Heart left ventricle (tissue), 16 donors: ENCODE measurements at places on chromosomes 6 and 20. TPM values are rescaled to one million over a fixed set of nuclear protein-coding genes. Genes with fewer than 3 reads are reported as not detected.

Gene COL9A1
- polyA plus RNA-seq = 0.18 TPM

Gene C20orf141
- polyA plus RNA-seq = not detected

Gene PSMB1
- 287 TPM for polyA plus RNA-seq

Gene SMLR1
- polyA plus RNA-seq = not detected

Gene ZNF165
- polyA plus RNA-seq = 0.78 TPM

Gene VGLL2
- polyA plus RNA-seq = not detected

Gene SCGN
- 1.6 TPM for polyA plus RNA-seq

Gene THEMIS
- 0.01 TPM for polyA plus RNA-seq

GRCh38 chr6:30091577-30092381 is 16.2 kb upstream of the RNF39 start:
- DNase-seq = no peak

- no peak for DNase-seq
These were observed 14.2 kb upstream of the SLC22A7 start for GRCh38 chr6:43283905-43284304.

- DNase-seq = no peak
These were observed 100.0 kb downstream of the RPP40 start for GRCh38 chr6:4903751-4904370.

- DNase-seq = no peak
These were observed 99.3 kb downstream of the PHF3 start for GRCh38 chr6:63734923-63735322.

DNA sequence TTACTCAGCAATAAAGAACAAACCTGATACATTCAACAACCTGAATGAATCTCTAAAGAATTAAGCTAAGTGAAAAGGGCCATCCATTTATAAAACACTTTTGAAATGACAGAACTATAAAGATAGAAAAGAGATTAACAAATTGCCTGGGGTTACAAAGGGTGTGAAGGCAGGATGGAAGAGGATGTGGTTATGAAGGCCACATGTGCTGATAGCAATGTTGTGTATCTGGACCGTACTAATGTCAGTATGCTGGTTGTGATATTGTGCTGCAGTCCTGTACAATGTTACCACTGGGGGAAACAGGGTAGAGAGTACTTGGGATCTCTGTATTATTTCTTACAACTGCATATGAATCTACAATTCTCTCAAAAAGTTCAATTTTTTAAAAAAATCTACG is 36.4 kb downstream of the ELOVL5 start:
- no peak for DNase-seq

- no peak for DNase-seq
These were observed 169.0 kb downstream of the FOXC1 start for GRCh38 chr6:1778686-1779235.

DNA sequence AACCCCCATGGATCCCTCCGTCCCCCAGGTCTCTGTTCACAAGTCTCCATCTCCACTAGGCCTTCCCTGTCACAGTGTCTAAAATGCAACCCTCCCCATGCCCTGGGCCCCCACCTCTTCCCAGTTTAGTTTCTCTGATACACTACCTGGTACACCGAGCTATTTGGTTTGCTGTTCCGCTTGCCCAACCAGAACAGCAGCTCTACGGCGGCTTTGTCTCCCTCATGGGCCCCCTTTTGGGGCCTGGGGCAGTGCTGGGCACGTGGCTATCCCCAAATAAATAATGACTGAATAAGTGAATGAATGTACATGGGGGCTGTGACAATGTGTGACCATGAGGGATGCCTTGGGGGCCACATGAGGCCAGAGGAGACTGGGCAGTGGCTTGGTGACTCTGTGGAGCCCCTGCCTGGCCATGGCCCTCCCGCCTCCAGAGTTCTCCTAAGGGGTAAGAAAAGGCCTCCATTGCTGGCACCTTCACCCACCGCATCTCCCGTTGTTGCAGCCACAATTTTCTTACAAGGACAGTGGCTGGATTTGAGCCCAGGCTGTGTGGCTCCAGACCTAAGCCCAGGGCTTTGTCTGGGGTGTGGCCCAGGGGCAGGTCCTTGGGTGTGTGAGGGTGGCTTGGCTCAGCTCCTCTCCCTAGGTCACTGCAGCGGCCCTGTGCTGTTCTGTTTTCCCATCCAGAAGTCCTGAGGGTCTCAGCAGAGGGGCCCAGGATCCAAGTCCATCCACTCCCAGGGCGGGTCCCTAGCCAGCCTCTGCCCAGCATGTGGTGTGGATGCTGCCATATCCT is 408.5 kb upstream of the SULF2 start:
- DNase-seq = no peak

DNA sequence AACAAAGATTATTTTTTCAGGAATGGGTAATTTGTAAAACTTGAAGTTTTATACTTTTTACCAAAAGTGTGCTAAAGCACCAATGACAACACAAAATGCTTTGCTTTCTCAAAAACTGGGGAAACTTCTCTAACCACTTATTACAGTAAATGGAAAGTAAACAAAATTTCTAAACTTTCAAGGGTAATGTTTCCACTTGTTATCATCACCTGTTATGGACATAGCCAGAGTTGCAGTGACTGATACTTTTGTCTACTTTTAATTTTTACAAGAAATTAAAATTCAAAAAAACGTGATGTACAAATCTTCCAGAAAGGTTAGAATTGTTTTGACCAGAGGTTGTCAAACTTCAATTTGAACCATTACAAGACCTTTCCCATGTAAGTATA is 99.9 kb downstream of the JAG1 start:
- DNase-seq = no peak

- DNase-seq = no peak
These were observed 3.3 kb downstream of the PCIF1 start for GRCh38 chr20:45937765-45938164.

DNA sequence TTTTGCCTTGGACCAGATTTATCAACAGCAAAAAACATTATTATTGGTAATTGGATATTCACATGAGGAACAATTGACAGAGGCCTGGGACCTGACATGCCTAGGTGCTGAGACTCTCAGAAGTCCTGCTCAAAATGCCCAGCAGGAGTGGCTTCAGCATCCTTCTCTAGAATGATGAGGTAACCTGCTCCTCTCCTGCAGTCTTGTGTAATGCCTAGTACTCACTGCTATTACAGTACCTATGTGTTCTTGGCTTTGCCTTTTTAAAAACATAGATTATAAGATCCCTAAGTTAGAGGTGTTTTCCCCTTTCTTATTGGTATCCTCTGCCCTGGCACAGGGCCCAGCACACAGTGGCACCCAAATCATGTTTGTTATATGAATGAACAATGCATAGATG is 230.9 kb downstream of the PKHD1 start:
- DNase-seq = no peak

- DNase-seq = peak; percentile 27
These were observed 18.1 kb downstream of the TUBB2B start for GRCh38 chr6:3209114-3210023.

GRCh38 chr20:49964964-49965780 is 17.6 kb upstream of the SNAI1 start:
- DNase-seq = no peak

DNA sequence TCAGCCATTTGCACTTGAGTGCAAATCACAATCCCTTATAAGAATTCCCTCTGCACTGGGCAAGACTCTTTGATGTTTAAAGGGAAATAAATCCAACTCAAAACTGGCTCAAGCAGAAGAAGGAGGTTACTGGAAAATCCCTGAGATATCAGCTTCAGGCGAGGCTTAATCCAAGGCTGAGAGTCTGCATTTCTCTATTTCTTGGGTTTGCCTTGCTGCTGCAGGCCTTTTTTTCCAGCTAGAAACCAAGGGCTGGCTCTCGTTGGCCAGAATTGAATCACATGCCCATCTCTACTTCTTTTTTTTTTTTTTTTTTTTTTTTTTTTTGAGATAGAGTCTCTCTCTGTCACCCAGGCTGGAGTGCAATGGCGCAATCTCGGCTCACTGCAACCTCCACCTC is 11.7 kb downstream of the HCK start:
- no peak for DNase-seq

- no peak for DNase-seq
These were observed 6.3 kb downstream of the ADTRP start for GRCh38 chr6:11772109-11772825.

DNA sequence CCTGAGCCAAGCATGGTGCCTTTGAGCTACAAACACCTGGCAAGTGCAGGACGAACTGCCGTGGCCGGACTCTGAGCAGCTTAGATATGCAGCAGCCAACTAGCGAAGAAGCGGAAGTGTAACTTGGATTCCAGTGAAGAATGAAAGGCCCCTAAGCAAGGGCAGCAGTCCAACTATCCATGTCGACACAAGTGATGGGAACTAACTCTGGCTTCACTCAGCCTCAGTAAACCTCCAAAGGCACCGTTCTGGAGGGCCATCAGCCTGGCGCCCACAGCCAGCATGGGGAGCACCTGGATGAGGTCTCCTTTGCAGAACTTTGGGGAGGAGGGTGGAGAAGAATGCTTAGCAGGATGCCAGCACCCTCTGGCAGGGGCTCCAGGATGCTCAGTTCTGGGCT is 78.4 kb upstream of the MLN start:
- peak; percentile 47 for DNase-seq

DNA sequence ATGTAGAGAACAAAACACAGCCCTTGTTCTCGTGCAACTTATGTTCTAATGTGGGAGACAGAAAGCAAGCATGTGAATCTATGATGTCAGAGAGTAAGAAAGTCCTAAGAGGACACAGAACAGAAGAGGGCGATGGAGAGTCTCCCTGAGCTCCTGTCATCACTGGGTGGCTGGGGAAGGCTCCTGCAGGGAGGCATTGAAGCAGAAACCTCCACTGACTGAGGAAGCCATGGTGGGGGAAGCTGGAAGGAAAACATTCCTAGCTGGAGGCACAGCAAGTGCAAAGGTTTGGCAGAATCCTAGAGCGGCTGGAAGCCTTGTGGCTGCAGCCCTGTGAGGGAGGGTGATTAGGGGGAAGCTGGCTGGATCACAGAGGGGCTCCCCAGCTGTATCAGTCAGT is 248.0 kb downstream of the CDH26 start:
- no peak for DNase-seq

DNA sequence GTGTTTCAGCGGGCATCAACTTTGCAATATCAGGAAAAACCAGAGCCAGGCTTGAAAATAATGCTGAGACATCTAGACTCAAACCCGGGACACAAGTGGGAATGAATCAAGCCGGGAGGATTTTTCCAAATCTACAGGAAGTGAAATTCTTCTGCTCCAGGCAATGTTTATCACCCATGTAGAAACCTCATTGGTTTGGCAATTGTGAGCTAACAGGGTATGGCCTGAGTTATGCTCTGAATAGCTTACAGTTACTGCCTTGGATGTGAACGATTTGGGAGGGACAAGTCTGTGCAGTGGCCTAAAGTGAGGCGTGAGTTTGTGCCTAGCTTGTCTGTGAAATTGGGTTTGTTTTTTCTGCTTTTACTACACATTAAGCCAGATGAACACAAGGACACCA is 87.4 kb downstream of the PCSK2 start:
- no peak for DNase-seq

GRCh38 chr6:12490904-12491571 is 200.9 kb downstream of the EDN1 start:
- DNase-seq = no peak

DNA sequence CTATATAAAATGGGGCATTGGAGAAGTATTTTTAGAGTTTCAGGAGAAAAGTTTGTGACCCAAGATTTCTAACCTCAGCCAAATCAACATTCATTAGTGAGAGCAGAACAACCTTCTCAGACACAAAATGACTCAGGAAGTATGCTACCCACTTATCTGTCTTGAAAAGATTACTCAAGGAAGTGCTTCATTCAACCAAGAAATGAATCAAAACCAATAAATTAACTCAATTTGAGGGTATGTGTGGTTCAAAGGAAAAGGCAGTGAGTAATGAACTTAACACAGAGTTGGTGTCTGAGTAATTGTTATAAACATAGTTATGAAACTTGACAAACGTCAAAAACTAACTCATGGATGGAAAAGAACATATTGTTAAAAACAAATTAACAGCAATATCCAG is 227.6 kb downstream of the HAO1 start:
- DNase-seq = no peak

DNA sequence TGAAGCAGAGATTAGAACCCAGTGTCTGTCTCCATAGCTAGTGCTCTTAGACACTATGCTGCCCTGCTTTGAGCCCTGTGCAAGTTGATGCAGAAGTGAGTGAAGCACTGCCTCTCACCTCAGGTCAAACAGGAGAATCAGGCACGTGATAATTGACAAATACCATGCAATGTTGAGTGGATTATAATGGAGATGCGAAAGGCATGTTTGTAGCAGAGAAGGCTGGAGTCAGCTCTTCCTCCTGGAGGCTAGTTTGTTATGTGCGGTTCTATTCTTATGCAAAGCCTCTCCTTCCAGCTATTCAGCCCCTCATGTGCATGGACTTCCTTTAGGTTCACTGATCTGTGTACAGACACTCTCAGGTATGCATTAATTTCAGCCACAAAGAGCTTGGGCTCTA is 108.5 kb downstream of the MANEA start:
- DNase-seq = no peak

DNA sequence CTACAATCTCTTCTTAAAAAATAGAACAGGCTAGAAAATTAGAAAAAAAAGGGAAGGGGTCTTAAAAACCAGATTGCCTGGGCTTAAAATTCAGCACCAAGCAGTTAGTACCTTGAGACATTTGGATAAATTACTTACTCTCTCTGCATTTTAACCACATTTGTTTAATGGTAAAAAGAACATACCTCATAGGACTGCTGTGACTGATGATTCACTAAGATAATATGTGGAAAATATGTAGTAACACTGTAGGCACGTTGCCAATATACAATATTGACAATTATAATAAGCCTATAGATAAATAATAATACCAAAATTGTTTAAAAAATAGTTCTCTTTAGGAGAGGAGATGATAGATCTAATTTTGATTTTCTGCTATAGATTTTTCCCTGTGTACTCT is 750.4 kb downstream of the TENT5A start:
- DNase-seq = no peak

- DNase-seq = no peak
These were observed 59.6 kb downstream of the ZNF831 start for GRCh38 chr20:59223182-59223601.

GRCh38 chr6:111769365-111770152 is 103.7 kb downstream of the FYN start:
- DNase-seq = no peak

DNA sequence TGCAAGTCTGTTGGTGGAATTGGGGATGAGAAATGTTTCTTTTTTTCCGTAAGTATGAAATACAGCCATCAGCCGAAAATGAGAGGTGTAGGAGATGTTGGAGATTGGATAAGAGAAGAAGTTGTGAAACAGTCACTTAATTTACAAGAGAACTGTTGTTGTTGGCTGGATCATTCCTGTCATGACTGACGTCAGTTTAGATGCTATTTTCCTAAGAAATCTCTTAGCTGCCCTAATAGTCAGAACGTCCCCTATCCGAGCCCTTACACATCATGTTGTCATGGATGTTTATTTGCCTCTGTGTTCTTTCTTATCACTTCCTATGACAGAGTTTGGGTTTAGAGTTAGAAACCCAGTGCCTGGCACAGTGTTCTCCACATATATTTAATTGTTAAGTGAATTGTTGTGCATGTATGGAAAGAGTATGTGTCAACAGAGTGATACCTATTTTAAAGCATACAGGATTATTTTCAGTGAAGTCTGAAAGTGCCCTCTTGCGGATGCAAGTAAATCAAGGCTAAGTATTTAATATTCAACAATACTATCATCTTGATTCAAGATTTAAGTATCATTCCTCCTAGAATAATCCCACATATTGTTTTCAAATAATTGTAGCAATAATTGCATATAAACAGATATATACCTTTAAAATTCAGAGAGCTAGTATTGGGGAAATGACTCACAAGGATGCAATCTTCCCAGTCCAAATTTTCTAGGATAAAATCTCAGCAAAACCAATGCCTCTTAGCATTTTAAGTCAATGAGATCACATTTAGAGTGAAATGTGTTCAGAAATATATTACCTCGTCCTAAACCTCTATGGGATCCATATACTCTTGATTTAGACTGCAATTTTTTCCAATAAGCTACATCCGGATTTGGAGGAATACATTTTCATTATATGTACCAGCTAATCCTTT is 309.9 kb upstream of the NOX3 start:
- no peak for DNase-seq
